Naive B cell (primary cell): ENCODE measurements at places on chromosomes 5 and 9.

- DNase-seq = no peak
These were observed 4.1 kb upstream of the SARDH start for GRCh38 chr9:133742251-133742650.

DNA sequence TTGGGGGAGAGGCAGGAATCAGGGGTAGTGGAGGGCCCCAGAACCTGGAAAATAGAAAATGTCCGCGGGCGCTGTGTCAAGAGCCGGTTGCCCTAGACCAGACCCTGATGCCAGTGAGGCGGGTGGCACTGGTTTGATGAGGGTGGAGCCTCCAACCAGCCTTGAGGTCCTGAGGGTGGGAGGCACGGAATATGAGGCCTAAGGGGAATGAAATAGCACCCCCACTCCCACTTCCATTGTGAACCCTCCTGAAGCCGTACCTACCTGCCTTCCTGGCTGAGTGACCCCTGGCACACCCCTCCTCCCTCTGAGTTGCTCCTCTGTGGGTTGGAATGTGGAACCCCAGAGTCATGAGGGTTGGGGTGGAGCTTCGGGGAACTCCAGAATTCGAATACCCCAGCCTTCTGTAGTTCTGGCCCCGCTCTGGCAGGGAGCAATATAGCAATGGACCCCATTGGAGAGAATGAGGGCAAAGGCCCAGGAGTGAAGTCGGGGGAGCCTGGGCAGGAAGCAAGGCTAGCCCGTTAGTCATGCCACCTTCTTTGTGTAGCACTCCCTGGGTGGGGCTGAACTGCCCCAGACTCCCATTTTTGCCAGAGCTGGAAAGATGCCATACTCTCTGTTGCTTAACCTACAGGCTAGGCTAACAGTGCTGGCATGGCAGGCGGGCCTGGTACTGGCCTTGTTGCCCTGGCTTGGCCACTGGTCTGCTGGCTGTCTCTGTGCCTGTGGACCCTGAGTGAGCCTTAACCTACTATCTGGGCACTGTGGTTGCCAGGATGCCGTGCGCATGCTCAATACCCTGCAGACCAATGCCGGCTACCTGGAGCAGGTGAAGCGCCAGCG lies 1.0 kb downstream of the FPGS start:
- peak; percentile 15 for DNase-seq

GRCh38 chr9:91419222-91420191 lies 4.1 kb downstream of the NFIL3 start:
- DNase-seq = no peak

- DNase-seq = no peak
These were observed 237.6 kb downstream of the TENT4A start for GRCh38 chr5:6950860-6951259.

DNA sequence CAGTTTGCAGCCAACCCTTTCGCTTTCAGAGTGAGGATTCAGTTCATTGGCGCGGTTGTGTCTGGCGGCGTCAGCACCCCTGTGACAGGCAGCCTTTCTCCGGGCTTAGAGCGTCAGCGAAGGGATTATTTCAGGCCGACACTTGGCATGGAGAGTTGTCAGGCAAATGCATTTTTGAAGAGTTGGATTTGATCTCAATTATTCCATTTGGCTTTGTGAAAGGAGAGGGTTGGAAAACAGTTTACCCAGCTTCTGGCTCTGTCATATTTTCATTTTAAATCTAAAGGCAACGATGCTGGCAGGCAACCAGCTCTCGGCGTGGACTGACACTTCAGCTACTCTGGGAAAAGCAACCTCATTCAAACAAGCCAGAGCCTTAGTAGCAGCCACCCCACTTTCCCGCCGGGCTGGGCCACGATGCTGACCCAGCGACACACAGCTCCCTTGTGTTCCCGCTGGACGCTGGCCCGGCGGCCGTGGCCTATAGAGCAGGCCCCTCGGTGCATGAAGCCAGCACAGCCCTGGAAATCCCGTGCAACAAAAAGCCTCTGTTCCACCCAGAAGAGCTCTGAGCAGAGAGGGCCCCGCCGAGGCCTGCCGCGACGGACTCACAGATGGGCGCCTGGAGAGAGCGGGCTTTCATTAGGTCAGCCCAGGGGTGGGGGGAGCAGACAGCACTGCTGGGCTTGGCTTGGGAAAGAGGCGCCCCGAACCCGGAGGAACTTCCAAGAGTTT lies 28.9 kb upstream of the LPCAT1 start:
- DNase-seq = no peak

GRCh38 chr9:108802967-108803366 lies 52.8 kb downstream of the ACTL7B start:
- DNase-seq = no peak

DNA sequence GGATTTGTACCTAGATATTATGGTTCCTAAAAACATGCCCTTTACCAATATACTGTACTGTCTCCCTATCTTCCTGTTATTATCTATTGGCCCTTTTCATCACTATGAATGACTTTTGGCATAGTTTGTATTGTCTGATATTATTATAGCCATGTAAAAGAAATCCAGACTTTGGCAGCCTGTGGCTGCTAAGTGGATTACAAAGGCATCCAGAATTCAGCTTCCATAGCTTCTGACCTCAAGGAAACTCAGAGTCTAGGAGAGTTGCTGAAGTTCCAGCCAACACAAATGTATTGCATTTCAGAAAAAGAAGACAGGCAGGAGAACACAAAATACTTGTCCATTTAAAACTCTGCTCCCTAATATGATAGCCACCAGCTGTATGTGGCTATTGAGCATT lies 319.2 kb upstream of the MPDZ start:
- no peak for DNase-seq

DNA sequence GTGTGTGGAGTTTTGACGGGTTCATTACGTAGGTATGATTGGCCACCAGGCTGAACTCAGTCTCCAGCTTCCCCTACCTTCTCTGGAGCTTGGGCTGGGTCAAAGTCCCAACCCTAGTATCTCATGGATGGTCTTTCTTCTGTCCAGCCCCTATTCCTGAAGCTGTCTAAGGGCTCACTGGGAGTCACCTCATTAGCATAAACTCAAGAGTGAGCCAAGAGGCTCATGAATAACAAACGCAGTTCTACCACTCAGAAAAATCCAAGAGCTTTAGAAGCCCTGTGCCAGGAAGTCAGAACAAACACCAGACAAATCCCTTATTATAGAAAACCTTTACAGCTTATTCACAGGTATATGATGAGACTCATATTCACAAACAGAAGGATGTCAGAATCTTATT lies 180.3 kb upstream of the NFIL3 start:
- no peak for DNase-seq

DNA sequence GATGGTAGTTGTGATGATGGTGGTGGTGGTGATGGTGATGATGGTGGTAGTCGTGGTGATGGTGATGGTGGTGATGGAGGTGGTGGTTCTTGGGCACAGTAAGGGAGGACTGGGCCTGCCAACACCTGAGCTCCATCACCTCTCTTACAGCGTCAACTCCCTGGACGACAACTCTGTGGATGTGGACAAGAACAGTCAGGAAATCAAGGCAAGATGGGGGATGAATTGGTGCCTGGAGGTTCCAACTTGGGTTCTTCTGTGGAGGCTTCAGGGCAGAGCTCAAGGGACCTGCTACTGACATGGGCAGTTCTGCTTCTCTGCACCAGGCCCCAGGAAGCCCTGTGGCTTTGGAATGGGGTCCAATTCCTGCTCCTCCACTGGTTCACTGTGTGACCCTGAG lies 17.4 kb downstream of the GPRIN1 start:
- no peak for DNase-seq

GRCh38 chr5:14850419-14851049 lies 21.0 kb downstream of the ANKH start:
- DNase-seq = no peak

GRCh38 chr5:176596689-176597416 lies 13.1 kb downstream of the GPRIN1 start:
- peak; percentile 43 for DNase-seq

DNA sequence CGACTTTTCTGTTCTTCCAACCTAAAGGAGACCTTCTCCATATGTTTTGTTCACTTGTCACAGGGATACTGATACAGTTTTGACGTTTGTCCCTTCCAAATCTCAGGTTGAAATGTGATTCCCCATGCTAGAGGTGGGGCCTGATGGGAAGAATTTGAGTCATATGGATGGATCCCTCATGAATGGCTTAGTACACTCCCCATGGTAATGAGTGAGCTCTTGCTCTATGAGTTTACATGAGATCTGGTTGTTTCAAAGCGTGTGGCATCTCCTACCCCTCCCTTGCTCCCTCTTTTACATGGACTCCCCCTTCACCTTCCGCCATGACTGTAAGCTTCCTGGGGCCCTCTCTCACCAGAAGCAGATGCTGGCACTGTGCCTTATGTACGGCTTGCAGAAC lies 6.9 kb downstream of the PIP5K1B start:
- no peak for DNase-seq

GRCh38 chr5:116970318-116970717 lies 395.7 kb upstream of the SEMA6A start:
- no peak for DNase-seq

- no peak for DNase-seq
These were observed 36.8 kb downstream of the ITK start for GRCh38 chr5:157217289-157218024.

- DNase-seq = no peak
These were observed 117.5 kb downstream of the FGF1 start for GRCh38 chr5:142568283-142568995.

DNA sequence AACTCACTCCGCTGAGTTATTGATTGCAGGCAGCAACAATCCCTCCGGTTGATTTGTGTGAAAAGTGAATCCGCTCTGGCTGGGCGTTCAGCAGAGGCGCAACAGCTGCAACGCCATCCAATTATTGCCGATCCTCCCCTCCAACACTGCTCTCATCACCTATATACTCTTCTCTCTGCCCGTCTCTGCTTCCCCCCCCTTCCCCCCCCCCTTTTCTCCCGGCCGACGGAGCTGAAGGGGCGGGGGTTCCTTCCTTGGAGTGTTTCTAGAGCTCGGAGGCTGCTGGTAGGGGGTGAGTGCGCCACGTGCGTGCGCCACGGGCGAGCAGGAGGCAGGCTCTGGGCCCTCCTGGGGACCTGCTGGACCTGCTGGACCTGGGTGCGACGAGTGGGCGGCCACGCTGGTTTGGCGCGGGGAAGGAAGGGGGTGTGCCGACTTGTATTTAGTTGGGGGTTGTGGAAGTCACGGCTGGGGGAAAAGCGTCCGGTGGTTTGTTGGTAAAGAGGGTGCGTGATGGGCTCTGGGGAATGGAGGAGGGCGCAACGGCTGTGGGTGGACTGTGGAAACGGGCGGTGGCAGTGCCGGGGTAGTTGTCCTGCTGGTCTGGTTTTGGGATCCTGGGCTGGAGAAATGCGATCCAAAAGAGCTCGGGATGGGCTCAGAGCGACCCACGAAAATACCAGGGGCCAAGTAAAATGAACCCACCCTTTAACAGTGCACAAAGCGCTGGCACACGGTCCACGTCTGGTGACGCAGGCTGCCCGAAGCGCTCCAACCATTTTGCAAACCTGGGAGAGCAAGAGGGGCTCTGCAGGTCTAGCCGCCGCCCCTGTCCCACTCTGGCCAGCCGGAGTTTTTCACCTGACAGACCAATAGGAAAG lies 6.4 kb upstream of the MEF2C start:
- DNase-seq = peak; percentile 45

DNA sequence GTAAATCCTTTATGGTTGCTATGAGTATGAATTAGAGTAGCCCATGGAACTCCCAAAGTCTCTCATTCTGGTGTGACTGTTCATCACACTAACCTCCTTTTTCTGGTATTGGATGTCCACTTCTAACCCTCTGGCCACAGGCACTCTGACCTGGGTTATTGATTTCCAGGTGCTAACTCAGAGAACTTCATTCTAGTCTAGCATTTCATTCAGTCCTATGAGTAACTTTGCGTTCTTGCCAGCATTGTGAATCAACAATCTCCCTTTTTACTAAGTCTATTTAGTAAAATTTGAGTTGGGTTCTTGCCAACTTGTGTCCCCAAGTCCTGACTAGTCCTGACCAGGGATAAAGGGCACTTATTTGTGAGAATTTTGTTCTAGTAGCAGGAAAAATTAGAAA lies 103.5 kb downstream of the SNX18 start:
- no peak for DNase-seq

GRCh38 chr9:97908705-97909104 lies 13.6 kb downstream of the TRMO start:
- no peak for DNase-seq

DNA sequence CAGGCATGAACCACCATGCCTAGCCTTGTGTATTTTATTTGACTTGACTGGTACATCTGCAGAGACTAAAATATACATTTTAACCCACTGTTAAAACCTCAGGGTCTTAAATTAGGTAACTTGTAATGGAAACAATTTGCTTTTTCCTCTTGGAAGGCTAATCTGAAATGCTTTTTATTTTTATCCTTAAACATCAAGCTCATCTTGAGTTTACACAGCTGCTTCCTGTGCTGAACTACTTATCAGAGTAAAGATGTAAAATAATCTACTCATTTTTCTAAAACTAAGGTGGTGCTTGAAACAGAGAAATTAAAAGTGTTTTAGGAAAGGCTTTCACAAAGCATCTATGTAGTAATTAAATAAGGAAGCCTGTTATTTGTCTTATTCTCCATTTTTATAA lies 144.1 kb downstream of the ENTREP1 start:
- DNase-seq = no peak

- no peak for DNase-seq
These were observed 282.4 kb upstream of the RPS23 start for GRCh38 chr5:82560561-82560960.

DNA sequence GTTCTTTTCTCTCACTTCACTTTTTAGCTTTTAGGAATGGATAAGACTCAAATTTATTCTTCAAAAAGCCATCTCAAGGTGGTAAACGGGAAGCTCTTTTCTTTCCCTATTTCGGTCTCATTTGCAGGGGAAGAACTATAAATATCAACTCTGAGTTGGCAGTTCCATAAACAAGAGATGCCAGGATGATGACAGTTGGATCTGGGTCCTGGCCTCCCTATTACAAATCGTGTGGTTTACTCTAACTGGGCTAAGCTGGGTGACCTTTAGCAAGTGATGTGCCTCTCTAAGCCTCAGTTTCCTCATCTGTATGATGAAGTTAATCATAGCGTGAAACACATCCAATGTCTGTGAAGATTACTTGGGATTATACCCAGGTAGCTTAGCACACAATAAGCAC lies 44.2 kb downstream of the TLE4 start:
- DNase-seq = no peak

DNA sequence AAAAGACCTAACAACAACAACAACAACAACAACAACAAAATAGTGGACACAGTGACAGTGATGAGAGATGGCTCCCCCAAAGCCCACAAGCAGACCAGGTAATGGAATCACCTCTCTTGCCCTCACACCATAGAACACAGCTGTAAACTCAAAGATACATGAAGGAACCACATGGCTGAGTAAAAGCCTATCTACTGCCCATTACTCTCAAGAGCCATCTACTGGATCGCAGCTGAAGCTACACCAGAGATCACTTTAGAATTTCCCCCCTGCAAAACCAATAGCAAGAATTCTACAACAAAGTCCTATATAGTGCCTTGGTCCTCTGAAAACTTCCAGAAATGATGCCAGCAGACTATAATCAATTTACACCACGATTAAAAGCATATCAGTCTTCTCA lies 1537.6 kb upstream of the CDH9 start:
- DNase-seq = no peak

DNA sequence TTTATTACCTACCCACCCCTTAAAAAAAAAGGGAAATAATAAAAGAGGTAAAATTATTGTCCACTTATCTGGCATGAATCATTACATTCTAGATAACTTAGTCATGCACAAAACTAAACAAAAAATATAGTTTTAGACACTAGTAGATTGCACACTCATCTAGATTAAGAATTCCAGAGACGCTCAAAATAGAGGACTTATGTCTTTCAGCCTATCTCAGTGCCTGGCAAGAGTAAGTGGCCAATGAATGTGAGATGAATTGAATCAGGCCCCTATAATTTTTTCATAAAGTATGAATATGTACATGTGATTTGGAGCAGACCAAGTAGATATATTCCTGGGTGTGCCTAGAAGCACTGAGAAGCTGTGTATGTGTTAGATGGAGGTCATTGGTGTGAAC lies 2.0 kb upstream of the RXFP3 start:
- DNase-seq = no peak
